ENCODE measurements at places on chromosomes 4 and X.

DNA sequence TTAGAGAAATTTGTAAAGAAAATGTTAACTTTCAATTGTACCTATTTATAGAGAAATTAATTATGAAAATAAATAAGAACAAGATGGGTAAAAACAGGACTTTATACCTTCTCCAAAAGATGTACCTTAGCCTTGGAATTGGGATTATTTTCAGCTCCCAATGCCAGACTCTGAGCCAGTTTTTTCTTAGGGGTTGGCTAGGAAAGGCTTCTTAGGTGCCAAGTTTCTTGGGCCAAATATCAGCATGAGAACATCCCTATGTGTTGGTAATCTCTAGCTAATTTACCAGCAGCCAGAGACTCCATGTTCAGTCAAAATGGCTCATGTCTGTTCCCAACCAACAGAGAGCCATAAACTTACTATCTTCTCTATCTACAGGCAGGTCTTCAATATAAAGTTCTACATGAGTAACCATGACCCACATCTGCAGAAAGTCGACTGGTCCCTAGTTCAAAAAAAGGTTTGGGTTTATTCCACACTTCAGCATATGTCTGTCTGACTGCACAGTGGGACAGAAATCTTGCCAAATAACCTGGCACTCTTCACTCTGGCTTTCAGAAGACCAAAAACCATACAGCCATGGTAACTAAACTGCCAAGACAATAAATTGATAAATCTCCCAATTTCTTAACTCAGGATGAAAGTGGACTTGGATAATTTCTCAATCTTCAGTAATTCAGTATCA is 380.5 kb upstream of the RASGEF1B start:
- ATAC-seq: no peak

- peak; percentile 28 for ATAC-seq
These were observed 12.2 kb downstream of the ITIH6 start for GRCh38 chrX:54785901-54786300.

DNA sequence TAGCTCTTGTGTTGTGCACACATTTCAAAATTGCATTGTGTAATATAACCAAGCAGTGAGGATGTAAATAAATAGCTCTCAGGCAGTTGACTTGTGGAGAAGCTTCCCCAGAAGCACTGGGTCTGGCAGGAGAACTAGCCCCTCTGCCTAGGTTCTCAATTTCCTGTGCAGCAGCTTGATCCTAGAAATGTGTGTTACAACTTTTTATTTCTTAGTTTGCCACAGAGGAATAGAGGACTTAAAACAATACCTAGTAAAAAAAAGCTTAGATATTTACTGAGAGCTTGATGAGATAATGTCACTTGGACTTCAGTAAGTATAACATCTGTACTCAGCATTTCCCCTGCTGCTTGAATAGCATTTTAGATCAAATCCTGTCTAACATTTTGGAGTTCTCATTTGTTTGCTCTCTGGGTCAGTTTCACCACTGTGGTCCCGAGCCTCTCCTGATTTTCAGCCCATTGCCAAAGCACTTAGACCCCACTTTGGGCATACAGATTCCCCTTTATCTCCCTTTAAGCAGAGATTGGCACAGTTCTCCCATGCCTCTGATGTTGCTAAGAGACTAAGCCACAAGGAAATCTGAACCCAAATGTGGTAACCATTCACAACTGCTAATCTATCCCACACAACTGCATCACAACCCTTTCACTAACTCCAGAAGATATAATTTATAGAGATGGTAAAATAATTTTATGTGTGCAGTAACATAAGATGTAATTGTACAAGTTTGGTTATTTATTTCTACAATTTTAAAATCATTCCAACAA is 98.2 kb upstream of the NRK start:
- no peak for ATAC-seq

GRCh38 chr4:74032064-74032463 is 6.4 kb downstream of the CXCL3 start:
- no peak for ATAC-seq

DNA sequence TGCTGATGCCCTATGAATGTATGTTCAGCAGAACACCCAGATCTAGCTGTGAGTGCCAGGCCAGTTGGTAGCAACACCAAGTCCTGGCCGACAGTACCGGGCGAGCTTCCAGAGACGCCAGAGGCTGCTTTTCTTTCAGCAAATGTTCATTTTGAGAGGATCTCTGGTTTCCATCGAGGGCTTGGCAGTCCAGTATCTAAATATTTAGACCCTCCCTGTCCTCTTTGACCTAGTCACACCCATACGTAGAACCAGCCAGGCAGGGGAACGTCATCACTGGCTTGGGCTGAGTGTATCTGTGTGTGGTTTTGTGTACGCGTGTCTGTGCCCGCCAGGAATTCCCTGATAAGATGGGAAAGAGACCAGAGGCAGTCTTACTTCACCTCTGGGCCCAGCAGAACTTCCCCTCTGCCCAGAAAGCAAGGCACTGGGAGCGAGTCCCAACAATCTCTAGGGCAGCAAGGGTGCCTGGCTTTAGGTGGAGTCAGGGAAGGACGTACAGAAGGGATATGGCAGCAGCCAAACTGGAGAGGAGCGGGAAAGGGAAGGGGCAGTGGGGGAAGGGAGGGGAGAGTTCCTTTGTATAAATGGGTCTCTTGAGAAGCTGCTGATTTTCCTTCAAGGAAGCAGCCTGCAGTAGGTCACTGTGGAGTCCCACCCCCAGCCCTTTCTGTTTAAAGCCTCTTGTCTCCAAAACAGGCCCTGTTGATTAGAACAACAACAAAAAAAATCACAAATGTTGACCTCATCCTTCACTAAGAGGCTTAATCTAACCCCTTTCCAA is 15.0 kb upstream of the ELF4 start:
- no peak for ATAC-seq

DNA sequence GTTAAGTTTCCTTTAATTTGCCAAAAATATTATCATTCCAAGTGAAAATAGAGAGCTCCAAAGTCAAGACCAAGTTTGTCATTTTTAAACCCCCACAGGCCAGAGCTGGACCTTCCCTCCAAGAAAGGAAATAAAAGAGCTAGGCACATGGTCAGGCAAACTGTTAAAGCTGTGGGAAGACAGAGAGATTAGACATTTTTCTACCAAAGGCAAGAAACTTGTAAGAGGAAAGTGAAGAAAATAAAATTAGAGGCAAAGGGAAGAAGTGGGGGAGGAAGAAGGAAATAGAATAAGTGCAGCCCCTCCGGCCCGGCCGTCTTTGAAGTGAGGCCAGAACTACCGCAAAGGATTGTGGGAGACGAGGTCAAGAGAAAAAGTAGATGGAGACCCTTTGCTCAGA is 47.9 kb upstream of the HAND2 start:
- ATAC-seq: no peak

GRCh38 chr4:177427192-177427591 is 15.0 kb downstream of the AGA start:
- no peak for ATAC-seq

GRCh38 chrX:14497184-14497666 is 32.1 kb upstream of the GLRA2 start:
- peak; percentile 75 for ATAC-seq

DNA sequence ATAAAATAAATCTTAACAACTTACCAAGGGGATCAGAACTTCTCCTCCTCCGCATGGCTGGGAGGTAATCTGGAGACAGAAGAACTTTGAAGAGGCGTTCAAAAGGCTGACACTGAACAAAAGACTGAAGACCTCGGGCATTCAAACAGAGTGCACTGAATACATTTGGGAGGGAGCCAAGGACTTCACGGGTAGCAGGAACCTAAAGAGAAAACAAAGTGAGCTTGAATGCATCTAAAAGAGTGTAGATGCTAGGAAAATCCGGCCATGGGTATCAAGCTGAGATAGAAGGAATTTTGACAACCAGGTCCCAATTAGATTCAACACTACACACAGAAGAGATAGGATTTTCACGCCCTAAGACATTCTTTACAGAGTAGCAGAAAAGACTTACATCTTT is 69.6 kb downstream of the HUWE1 start:
- no peak for ATAC-seq

DNA sequence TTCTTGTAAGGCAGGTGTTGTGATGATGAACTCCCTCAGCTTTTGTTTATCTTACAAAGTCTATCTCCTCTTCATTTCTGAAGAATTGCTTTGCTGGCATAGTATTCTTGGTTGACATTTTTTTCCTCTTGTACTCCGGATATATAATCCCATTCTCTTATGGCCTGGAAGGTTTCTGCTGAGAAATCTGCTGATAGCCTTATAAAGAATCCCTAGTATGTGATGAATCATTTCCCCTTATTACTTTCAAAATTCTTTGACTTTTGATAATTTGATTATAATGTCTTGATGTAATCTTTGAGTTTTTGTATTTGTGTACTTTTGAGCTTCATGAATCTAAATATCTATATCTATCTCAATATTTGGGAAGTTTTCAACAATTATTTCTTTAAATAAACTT is 655.3 kb upstream of the MAGEB2 start:
- ATAC-seq: no peak

DNA sequence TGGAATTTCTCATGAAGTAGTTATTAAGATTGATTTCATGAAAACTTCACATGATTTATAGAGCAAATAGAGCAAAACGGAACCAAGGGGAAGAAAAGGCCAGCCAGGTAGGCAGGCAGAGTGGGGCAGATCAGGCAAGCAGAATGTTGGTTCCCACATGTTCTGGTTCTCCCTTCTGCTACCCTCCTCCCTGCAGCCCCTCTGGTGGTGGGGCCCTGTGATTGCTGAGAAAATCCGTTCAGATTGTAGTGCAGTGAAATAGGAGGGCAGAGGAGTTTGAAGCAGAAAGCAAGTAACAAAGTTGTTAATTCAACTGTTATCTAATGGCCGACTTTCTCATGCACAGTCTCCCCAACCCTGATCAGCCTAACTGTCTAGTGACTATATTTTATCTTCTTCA is 185.3 kb downstream of the MID1IP1 start:
- no peak for ATAC-seq

GRCh38 chr4:172546782-172547181 is 621.8 kb upstream of the GALNT7 start:
- ATAC-seq: no peak

DNA sequence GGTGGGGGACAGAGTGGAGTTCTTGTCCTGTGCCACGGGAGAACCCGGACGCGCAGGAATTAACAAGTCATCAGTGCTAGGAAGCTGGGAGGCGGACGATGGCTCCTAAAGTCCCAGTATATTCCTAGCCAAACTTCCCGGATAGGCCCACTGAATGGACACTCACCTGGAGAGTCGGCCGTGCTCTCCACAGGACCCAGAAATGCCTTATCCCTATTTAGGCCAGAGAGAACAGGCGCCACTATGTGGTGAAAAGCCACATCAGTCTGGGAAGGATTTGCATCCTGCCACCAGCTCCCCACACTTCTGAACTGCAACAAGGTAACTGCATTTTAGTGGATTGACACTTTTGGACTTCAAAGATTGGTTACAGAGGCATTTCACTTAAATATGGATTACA is 1.1 kb downstream of the CFAP299 start:
- no peak for ATAC-seq

DNA sequence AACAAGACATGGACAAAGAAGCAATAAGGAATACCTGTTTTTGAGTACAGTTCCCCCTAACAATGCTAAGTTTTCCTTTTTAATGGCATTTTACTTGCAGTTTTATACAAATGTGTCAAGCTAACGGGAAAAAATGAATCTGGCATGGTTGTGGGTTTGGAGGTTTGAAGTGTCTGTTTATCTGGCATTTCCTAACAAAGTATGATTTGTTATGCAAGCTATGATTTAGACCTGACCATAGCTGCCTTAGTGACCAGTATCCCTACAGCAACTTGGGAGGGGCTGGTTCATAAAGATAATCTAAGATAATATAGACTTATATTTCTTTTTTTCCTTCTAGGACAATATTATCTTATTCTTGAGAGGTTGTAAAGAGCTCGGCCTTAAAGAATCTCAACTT is 60.6 kb downstream of the LIMCH1 start:
- no peak for ATAC-seq

DNA sequence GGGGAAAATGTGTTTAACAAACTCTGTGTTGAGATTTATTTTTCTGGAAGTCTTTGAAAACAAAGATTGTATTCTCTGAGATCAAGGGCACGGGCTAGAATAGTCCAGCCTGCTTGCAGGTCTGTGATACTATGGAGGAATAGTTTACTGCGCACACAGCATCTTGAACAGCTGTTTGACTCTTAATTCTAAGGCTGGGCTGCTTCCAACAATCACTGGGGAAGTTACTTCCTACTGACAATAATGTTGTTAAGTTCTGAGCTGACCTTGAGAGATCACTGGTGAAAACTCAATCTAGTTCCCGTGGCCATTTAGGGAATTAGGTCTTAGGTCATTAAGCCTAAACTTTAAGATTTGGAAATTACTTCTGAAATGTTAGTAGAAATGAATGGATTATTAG is 416.1 kb upstream of the FTHL17 start:
- no peak for ATAC-seq

DNA sequence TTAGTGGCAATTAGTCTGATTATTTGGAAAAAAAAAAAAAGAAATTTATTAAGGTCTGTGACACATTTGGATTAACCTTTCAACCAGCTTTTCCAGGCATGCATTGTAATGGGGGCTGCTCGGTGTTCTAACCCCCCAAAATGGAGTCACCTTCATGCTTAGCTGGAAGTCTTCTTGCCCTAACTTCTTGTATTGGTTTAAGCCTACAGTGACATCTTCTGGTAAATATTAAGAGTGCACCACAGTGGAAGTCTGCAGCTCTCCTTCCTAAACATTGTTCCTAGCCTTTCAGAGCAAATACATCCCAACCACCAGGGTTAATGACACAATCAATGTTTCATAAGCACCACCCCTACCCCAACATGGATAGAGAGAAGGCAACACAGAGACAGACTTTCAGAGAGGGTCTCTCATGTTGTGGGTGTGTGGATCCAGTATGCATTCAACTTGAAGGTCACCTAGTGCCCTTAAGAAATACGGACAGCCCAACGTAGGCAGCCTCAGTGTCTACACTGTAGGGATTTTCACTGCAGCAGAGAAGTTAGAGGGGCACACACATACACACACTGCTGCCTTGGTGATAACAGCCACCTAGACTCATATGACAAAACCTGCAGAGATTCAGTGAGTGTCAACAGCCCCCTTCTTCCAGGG is 142.9 kb upstream of the MBNL3 start:
- no peak for ATAC-seq

DNA sequence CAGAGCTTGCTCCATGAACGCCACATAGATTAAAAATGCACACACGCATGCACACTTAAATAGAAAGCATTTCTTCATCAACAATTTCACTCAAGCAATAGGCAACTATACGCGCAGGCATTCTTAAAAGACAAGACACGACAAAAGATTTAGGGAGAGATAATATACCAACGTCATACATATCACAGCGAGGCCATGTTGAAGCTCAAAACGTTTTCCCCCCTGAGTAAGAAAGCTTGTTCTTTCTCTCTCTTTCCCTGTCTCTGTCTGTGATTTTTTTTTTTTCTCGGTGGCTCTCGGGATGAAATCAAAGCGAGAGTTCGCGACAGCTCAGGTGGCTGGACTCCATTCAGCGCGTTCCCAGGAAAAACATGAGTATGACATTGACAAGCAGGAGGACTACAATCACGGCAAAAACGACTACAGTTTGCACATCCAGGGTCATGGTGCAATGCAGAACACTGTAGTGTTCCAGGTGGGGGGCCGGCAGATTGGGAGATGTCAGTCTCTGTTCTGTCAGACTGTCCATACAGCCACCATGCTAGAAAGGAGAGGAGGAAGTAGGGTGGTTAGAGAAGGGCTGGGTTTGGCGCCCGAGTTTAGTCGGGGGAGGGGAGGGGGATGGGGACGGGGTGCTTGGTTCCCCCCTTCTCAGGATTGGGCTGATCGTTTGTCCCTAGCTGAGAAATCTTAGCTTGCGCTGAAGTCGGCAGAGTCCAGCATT is 30.7 kb downstream of the ARHGEF9 start:
- peak; percentile 48 for ATAC-seq

All from activated T-helper 17 cell treated with anti-CD3 and anti-CD28 coated beads, Interleukin-2, amount 50 U/mL, for 72 hours (primary cell).